ENCODE measurements at places on chromosomes 4 and X. TPM values are rescaled to one million over a fixed set of nuclear protein-coding genes. Genes with fewer than 3 reads are reported as not detected.

GRCh38 chrX:136143711-136144110, 3.6 kb upstream of the FHL1 start:
- H3K27ac ChIP-seq, result no peak overlapping the region
- H3K27me3 ChIP-seq, result no peaks in the 10 kb centered on the region
- no peaks in the 10 kb centered on the region for H3K4me1 ChIP-seq
- no peak for DNase-seq
- no peaks in the 10 kb centered on the region for H3K36me3 ChIP-seq

The TEX13D gene
- not detected for total RNA-seq

GRCh38 chrX:80663331-80663730, 146.3 kb downstream of the BRWD3 start:
- H3K27ac ChIP-seq, result no peak overlapping the region
- H3K4me3 ChIP-seq, result no peak overlapping the region
- H3K4me1 ChIP-seq, result no peaks in the 10 kb centered on the region
- no peaks in the 10 kb centered on the region for H3K27me3 ChIP-seq

The CXorf49 gene
- total RNA-seq, result not detected

GRCh38 chrX:15600745-15601144, at the start of gene ACE2:
ACE2 (minus strand) TSS chrX:15600960; CDS start chrX:15600911, 49 bp downstream.
- H3K27ac ChIP-seq, result no peak within 1 kb of the TSS
- H3K4me3 ChIP-seq, result no peak within 1 kb of the TSS
- H3K27me3 ChIP-seq, result no peaks in the 10 kb centered on the region

DNA sequence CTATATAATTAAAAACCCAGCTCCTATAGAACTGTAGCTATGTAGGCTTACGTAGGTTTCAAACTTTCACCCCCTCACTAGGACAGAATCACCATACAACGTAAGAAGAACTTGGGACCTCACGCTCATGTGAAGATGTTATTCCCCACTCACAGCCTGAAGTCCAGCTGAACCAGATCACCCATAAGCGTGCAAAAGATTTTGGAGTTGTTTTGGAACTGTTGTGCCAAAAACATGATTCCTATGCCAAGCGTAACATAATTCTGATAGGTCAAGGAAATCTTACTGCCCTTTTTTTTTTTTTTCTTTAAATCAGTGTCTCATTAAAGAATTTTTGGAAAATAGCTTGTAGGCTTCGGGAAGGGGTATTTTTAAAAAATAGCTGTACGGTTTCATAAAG, 57.0 kb downstream of the LCORL start:
- DNase-seq, result no peak
- H3K4me3 ChIP-seq, result no peak overlapping the region
- H3K27ac ChIP-seq, result no peak overlapping the region
- H3K4me1 ChIP-seq, result no peaks in the 10 kb centered on the region

GRCh38 chr4:125520258-125520990, 205.7 kb downstream of the FAT4 start:
- no peak overlapping the region for H3K27ac ChIP-seq
- H3K4me3 ChIP-seq, result no peak overlapping the region
- no peaks in the 10 kb centered on the region for H3K27me3 ChIP-seq
- H3K36me3 ChIP-seq, result no peaks in the 10 kb centered on the region
- DNase-seq, result no peak
- no peaks in the 10 kb centered on the region for H3K4me1 ChIP-seq

GRCh38 chr4:171891038-171891437, 77.8 kb downstream of the GALNTL6 start:
- no peak overlapping the region for H3K4me3 ChIP-seq
- no peak overlapping the region for H3K27ac ChIP-seq
- H3K4me1 ChIP-seq, result no peaks in the 10 kb centered on the region
- no peaks in the 10 kb centered on the region for H3K27me3 ChIP-seq
- H3K36me3 ChIP-seq, result no peaks in the 10 kb centered on the region

GRCh38 chrX:152988536-152989291, 5.2 kb downstream of the PNMA5 start:
- DNase-seq, result no peak
- H3K27ac ChIP-seq, result no peak overlapping the region
- no peaks in the 10 kb centered on the region for H3K4me1 ChIP-seq
- no peak overlapping the region for H3K4me3 ChIP-seq
- no peaks in the 10 kb centered on the region for H3K36me3 ChIP-seq
- H3K27me3 ChIP-seq, result no peaks in the 10 kb centered on the region

DNA sequence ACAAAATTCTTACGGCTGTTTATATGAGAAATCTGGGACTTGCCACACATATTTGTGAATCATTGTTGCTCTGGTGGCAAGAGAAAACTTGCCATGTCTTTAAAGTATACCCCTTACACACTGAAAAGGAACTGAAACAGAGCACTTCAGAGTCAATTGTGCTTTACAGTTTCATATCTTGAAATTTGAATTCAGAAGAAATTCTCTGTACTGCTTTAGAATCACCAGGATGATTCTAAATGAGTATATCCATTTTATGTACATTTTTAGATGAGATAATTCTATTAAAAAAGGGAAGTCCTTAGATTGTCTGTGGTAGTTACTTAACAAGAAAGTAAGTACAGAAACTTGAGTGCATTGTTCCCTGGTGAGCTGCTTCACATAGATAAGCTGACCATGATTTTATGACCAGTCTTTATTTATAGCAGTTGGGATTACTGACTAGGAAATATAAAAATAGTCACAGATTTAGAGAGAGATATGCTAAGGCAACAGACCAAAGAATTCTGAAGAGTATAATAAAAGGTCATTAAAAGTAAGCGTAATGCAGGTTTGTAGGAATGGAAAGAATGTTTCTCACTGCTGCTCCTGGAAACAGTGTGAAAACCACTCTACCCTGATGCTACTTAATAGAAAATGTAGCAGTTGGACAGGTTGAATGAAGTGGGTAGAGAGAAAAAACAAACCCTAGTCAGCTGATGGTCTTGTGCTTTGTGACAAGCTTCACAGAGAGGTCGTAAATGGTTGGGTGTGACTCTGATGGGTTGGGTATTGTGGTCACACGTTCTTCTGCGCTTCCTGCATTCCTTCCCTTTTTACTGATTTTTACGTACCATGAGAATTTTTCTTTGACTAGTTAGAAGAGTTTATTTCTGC, 41.0 kb downstream of the FNIP2 start:
- H3K4me1 ChIP-seq, result peaks cover 80% of the 10 kb centered on the region
- H3K27ac ChIP-seq, result peak overlapping the region; percentile 73
- H3K36me3 ChIP-seq, result no peaks in the 10 kb centered on the region
- no peak for DNase-seq

The SUPT20HL1 gene
- total RNA-seq, result 1.1 TPM

DNA sequence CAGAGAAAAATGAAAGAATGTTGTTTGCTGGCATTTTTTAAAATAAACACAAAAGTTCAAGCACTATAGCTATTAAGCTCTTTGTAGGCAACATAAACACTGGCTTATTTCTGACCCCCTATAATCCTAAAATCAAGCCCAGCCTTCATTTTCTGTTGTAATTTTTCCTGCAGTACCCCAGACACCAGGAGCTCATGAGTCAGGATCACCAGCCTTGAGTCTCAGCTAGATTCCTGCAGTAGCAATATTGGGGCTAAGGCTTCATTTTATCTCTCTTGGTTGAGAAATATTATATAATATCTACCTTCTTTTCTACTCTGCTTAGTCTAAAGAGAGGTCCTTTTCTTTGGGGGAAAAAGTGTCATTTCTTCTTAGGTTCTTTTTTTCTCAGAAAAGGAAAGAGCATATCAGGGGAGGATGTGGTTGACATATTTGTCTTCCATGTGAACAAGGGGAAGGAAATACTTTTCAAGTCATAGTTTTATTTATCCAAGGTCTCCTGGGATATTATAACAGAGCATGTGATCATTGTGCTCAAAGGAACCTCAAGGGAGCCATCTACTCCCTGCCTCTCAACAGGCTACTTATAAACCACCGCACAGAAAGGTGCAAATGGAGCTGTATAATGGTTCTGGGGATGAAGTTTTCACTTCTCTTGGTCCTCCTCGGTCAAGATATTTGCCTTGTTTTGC, 678.3 kb upstream of the NR3C2 start:
- H3K36me3 ChIP-seq, result no peaks in the 10 kb centered on the region
- no peak for DNase-seq

GRCh38 chr4:174999407-174999806, 81.2 kb downstream of the ADAM29 start:
- H3K27me3 ChIP-seq, result no peaks in the 10 kb centered on the region

DNA sequence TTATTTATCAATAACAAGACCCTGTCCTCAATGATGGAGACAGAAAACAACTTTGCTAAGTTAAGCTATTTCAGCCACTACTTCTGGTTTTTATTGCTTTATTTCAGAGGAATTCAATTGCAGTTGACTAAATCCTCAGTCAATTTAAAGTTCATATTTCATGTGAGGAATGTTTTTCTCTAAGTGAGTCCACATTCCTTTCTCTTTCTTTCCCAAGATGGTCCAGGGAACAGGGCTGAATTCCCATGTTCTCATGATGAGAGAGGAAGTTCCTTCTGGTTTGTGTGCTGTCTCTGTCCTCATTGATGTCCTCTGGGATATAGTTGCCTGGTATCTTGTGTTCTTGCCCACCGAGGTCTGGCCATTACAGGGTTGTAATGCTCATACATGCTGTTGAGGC, 117.2 kb downstream of the SLIT2 start:
- H3K36me3 ChIP-seq, result no peaks in the 10 kb centered on the region
- H3K4me3 ChIP-seq, result no peak overlapping the region
- H3K27ac ChIP-seq, result peak overlapping the region; percentile 9

- H3K36me3 ChIP-seq, result no peaks in the 10 kb centered on the region
- no peak overlapping the region for H3K4me3 ChIP-seq
- H3K27me3 ChIP-seq, result no peaks in the 10 kb centered on the region
- DNase-seq, result no peak
- H3K27ac ChIP-seq, result no peak overlapping the region
These were observed 582.4 kb upstream of the ADGRL3 start for GRCh38 chr4:60617731-60618130.

DNA sequence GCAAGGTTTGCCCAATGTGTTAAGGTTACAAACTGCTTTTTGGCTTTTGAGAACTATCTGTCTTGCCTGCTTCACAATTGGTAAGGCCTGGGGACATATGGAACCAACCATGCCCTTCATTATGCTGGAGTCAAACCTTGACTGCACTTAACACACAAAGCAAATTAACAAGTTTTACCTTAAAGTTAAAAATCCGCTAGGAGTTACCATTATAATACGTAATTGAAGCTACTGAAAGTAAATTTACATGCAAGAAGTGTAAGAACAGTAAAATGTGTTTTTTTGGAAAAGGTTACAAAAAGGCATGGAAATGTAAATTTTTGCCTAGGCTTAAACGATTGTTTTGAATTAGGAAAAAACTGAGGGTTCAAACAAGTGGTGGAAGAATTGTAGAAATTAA, 69.7 kb downstream of the BMP15 start:
- DNase-seq, result no peak
- no peak overlapping the region for H3K27ac ChIP-seq
- H3K36me3 ChIP-seq, result no peaks in the 10 kb centered on the region
- H3K4me3 ChIP-seq, result no peak overlapping the region

GRCh38 chrX:119417376-119417775, 18.2 kb downstream of the SLC25A43 start:
- no peak overlapping the region for H3K27ac ChIP-seq
- no peaks in the 10 kb centered on the region for H3K27me3 ChIP-seq
- H3K4me1 ChIP-seq, result no peaks in the 10 kb centered on the region
- no peak overlapping the region for H3K4me3 ChIP-seq
- DNase-seq, result no peak

The PITX2 gene
- 0.95 TPM for total RNA-seq

The FAT4 gene
- 74.2 TPM for total RNA-seq

The GNRHR gene
- total RNA-seq, result not detected

DNA sequence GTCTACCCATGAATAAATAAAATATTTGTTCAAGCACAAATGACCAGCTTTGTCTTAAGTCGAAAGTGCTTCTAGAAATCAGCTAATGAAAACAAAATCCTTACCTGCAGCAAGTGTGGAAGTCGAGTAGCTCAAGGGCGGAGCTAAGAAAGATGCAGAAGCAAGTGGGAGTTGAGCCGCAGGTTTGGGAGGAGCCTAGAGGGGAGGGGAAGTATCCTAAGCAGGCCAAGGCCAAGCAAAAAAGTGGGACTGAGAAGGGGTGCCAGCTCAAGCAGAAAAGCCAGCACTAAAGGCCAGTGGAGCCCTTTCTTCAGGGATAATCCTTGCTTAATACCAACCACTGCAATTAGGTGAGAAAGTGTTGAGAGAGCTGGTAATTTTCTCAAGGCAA, 60.8 kb downstream of the DLG3 start:
- no peak for DNase-seq
- H3K4me1 ChIP-seq, result no peaks in the 10 kb centered on the region
- no peaks in the 10 kb centered on the region for H3K27me3 ChIP-seq
- no peak overlapping the region for H3K27ac ChIP-seq

The PDCL2 gene
- total RNA-seq, result not detected

DNA sequence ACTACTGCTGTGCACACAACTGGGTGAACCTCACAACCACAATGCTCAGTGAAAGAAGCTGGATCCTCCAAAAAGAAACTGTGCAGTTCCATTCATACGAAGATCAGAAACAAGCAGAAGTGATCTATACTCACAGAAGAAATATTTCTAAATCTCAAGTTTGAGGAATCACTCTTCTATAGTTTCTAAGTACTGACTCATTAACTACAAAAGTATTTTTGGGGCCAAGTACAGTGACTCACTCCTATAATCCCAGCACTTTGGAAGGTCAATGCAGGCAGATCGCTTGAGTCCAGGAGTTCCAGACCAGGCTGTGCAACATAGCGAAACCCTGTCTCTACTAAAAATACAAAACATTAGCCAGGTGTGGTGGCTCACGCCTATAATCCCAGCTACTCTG, 51.3 kb upstream of the RELL1 start:
- H3K4me1 ChIP-seq, result no peaks in the 10 kb centered on the region
- H3K36me3 ChIP-seq, result no peaks in the 10 kb centered on the region
- no peak for DNase-seq
- no peak overlapping the region for H3K27ac ChIP-seq
- no peaks in the 10 kb centered on the region for H3K27me3 ChIP-seq
- H3K4me3 ChIP-seq, result no peak overlapping the region

GRCh38 chrX:37781081-37781480, 1.2 kb downstream of the CYBB start:
- peak overlapping the region; percentile 5 for H3K4me3 ChIP-seq
- no peaks in the 10 kb centered on the region for H3K4me1 ChIP-seq
- H3K36me3 ChIP-seq, result no peaks in the 10 kb centered on the region
- DNase-seq, result no peak
- no peaks in the 10 kb centered on the region for H3K27me3 ChIP-seq
- no peak overlapping the region for H3K27ac ChIP-seq

DNA sequence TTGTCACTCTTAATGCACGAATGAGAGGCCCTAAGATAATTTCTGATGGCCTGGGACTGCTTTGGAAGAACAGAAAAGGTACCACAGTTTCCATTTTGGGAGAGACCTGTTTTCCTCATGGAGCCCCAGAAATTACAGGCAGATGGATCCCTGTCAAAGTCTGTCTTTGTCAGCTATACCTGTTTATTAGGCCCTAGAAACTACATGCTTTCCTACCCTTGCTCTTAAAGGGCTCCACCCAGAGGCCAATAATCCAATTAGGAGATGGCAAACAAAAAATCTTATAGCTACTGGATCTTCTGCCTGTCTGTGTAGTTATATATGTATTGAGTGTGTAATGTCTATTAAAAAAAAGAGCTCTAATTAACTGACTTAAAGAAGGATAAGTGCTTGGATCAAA, 141.3 kb downstream of the NR3C2 start:
- no peaks in the 10 kb centered on the region for H3K4me1 ChIP-seq
- no peak overlapping the region for H3K27ac ChIP-seq
- DNase-seq, result no peak
- no peaks in the 10 kb centered on the region for H3K27me3 ChIP-seq

- peak overlapping the region; percentile 57 for H3K4me3 ChIP-seq
- no peaks in the 10 kb centered on the region for H3K27me3 ChIP-seq
- peaks cover 6% of the 10 kb centered on the region for H3K36me3 ChIP-seq
- H3K4me1 ChIP-seq, result peaks cover 10% of the 10 kb centered on the region
These were observed 742 bp upstream of the TAF1 start for GRCh38 chrX:71365356-71365874.

The FRG1 gene
- total RNA-seq, result 38.0 TPM

All from sigmoid colon (tissue), 7 donors.